Subcutaneous preadipocyte (primary cell): ENCODE measurements at places on chromosomes 6 and 20. TPM values are rescaled to one million over a fixed set of nuclear protein-coding genes. Genes with fewer than 3 reads are reported as not detected.

Gene GABRR1
- total RNA-seq, result not detected in 2 replicates

Gene MRPL14
- 42.8 and 48.1 TPM in 2 replicates for total RNA-seq

Gene NFATC2
- total RNA-seq, result under 0.01 and 0.20 TPM in 2 replicates

Gene MRAP2
- total RNA-seq, result 1.4 and 2.2 TPM in 2 replicates

Gene LY6G6D
- not detected in 2 replicates for total RNA-seq

Gene ENPP3
- under 0.01 TPM in 1 of 2 replicates, not detected in the other for total RNA-seq

Gene FAM217A
- total RNA-seq, result not detected in 2 replicates

Gene HTR1E
- not detected in 2 replicates for total RNA-seq

Gene NKX2-4
- total RNA-seq, result not detected in 2 replicates

Gene RNF5
- 15.1 and 18.8 TPM in 2 replicates for total RNA-seq

Gene PTPRK
- total RNA-seq, result 19.5 and 55.3 TPM in 2 replicates

Gene NOX3
- not detected in 2 replicates for total RNA-seq

Gene HLA-DRA
- total RNA-seq, result 0.73 and 2.0 TPM in 2 replicates

Gene PDCD2
- total RNA-seq, result 65.0 and 85.4 TPM in 2 replicates

Gene SLC17A2
- not detected in 2 replicates for total RNA-seq

Gene BMP7
- not detected in 2 replicates for total RNA-seq

Gene PROKR2
- not detected in 2 replicates for total RNA-seq

Gene LINC00237
- not detected in 2 replicates for total RNA-seq

Gene MEI4
- total RNA-seq, result not detected in 2 replicates

Gene PRPH2
- total RNA-seq, result 0.73 and 0.78 TPM in 2 replicates
